ENCODE measurements at places on chromosomes 12 and 14.

- no peak for DNase-seq
Observed at GRCh38 chr12:51871918-51872688, 15.8 kb upstream of the ANKRD33 start.

DNA sequence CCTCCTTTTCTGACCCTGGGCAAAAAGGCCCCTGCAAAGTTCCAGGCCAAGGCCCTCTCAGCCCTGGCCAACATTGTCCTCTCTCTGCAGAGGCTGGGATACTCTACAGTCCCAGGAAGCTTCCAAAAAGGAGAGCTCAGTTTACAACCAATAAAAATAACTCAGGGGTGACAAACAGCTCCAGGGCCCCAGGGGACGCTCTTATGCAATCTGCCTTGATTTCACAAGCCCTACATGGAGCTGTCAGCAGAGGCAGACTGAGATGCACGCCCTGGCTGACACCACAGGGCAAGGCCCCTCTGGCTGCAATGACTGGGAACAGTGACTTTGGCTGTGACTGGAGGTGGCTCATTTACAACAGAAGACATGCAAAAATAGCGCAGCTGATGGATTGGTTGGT lies 129.0 kb upstream of the MED13L start:
- DNase-seq = peak; percentile 48

- no peak for DNase-seq
Observed at GRCh38 chr14:60655898-60656685, 6.8 kb upstream of the SIX1 start.

GRCh38 chr12:121470751-121471150 lies 70.8 kb downstream of the RNF34 start:
- DNase-seq = no peak

- no peak for DNase-seq
Observed at GRCh38 chr12:14317362-14318146, 47.9 kb upstream of the ATF7IP start.

- DNase-seq = no peak
Observed at GRCh38 chr12:120225852-120226640, 25.1 kb upstream of the RPLP0 start.

- no peak for DNase-seq
Observed at GRCh38 chr12:89540586-89540985, 14.7 kb upstream of the POC1B start.

GRCh38 chr12:92304371-92305055 lies 158.9 kb upstream of the BTG1 start:
- no peak for DNase-seq

DNA sequence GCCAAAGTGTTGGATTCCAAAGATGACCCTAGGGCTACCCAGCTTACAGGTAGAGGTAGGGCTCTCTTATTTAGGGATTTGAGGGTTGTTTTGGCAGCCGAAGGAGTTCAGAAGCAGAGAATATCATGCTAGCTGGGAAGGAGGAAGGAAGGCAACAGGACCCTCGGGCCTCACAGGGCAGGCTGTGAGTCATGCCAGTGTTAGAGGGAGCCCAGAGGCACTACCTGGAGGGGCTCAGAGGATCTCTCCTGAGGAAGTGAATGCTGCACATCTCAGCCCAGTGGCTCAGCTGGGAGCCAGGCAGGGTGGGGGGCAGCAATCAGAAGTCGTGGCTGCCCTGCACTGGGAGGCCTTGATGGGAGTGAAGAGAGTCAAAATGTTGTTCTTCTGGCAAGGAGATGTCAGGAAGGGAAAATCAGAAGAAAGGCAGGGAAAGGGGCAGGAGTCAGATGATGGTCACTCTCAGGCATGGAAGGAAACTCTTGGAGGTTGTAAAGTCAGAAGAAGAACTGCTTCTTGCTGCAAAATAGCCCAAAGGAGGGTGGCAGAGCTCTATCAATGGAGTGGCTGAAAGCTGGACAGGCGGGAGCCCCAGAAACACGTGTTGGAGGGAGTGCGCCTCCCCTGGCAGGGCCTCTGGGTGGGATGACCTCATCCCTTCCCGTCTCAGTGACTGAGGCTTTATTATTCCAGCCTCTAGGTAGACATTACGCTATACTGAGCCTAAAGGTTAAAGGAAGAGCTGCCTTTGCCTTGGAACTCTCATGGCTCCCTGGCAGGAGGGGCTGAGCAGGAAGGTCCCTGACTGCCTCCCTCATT lies 141.3 kb downstream of the SMOC1 start:
- no peak for DNase-seq

- DNase-seq = no peak
Observed at GRCh38 chr12:128077211-128077916, 189.6 kb upstream of the TMEM132C start.

DNA sequence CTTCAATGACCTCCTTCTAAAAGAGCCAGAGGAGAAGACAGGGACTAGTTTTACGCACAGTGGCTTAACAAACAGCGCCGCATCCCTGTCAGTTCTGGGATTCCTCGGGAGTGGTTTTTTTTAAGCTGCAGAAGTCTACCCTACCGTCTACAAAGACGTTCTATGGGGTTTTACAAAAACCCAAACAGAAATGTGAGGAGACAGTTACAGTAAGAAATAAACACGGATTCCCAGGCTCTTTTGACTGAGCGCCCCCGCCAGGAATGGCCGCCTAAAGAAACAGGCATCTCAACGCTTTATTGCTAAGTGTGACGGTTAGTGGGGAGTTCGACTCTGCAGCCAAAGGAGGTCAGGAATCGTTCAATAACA lies 484 bp downstream of the ALKBH1 start:
- DNase-seq = peak; percentile 42

Measured in SJSA1 (cell line).